ENCODE measurements at places on chromosomes 7 and 10.

GRCh38 chr10:129755621-129756020 is 208.5 kb downstream of the EBF3 start:
- DNase-seq = no peak

DNA sequence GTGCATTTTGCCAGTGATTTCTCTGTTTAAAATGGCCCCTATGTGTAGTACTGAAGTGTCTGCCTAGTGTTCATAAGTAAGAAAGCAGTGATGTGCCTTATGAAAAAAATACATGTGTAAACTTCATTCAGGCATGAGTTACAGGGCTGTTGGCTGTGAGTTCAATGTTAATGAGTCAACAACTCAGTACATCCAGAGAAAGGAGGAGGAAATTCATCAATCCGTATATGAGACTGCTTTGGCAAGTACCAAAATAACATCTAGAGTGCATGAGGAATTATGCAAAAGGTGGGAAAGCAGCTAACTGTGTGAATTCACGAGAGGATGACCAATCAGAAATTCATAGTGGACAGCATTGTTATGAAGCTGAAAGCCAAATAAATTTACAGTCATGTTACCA is 255.6 kb downstream of the ZEB1 start:
- DNase-seq = no peak

GRCh38 chr10:7035126-7035761 is 375.6 kb downstream of the SFMBT2 start:
- DNase-seq = no peak

GRCh38 chr7:112723416-112723815 is 66.8 kb downstream of the TMEM168 start:
- no peak for DNase-seq

GRCh38 chr10:130192276-130192848 is 56.2 kb downstream of the GLRX3 start:
- DNase-seq = no peak

- DNase-seq = peak; percentile 50
These were observed 131.1 kb upstream of the CDK1 start for GRCh38 chr10:60646966-60647796.

- DNase-seq = no peak
These were observed 13.9 kb downstream of the SND1 start for GRCh38 chr7:127665922-127666321.

- DNase-seq = no peak
These were observed 9.2 kb downstream of the DNA2 start for GRCh38 chr10:68462536-68462935.

- DNase-seq = peak; percentile 74
These were observed 86.0 kb upstream of the PFKP start for GRCh38 chr10:2981361-2981801.

GRCh38 chr10:8137272-8137681 is 82.8 kb downstream of the GATA3 start:
- no peak for DNase-seq

- no peak for DNase-seq
These were observed 6.6 kb upstream of the FAM3C start for GRCh38 chr7:121402701-121403100.

- no peak for DNase-seq
These were observed 239.7 kb upstream of the HABP2 start for GRCh38 chr10:113313048-113313602.

DNA sequence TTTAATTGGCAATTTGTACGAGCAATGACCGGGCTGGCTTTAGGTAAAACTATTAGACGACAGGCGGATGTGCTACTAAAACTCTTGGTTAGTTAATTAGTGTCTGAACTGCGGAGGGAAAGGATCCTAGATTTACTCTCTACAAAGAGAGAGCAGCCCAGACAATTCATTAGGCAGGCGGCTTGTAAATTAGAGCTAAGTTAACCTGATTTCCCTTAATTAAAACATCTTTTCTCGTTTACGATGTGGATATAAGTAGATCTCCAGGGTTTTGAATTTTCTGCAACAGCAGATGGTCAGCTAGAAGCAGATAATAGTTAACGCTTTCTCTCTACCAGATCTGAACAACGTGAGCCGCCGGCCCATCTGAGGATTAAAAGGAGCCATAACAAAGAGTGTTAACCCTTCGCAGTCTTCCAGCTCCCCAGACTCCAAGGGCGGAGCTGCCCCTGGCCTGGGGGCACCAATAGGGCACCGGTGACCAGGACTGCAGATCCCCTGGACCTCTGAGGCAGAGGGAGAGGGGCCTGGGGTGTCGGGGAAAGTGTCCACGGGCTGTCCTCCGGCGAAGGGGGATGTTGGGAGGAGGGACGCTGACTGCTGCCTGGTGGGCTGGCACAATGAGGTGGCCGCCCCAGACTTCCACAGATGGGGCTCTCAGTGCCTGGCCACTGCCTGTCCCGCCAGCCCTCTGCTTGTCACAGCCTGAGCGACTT is 6.3 kb upstream of the UNCX start:
- DNase-seq = no peak

DNA sequence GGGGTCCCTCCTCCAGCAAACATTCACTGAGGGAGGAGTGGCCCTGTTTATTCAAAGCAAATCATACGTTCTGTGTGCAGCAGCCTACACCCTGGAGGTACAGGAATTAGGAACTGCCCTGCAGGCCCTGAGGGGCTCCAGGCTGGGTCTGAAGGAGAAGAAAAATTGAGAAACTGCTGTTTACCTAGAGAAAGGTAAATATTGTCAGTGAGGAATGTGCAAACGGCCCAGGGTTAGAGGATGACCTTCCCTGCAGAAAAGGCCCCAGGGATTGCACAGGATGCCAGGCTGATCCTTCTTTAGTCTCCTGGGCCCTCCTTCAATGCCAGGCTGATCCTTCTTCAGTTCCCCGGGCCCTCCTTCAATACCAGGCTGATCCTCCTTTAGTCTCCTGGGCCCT is 5.7 kb downstream of the CALML5 start:
- no peak for DNase-seq

- DNase-seq = peak; percentile 57
These were observed 5.4 kb downstream of the ATP6V1F start for GRCh38 chr7:128867842-128868623.

- DNase-seq = no peak
These were observed 620 bp downstream of the ZRANB1 start for GRCh38 chr10:124942317-124943169.

DNA sequence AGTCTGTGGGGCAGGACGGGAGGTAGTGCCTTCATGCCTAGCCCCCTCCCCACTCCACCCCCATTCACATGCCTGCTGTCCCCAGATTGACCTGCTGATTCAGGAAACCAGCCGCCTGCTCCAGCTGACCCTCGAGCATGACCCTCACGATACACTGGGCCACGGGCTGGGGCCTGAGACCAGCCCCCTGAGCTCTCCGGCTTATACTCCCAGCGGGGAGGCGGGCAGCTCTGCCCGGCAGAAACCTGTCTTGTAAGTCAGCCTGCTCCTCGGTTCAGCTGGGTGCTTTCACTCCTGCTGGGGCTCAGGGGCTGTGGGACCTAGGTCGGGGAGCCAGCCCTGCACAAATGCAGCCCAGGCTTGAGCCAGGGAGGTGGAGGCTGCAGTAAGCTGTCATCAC is 22.4 kb downstream of the LIMK1 start:
- no peak for DNase-seq

GRCh38 chr10:6458814-6459213 is 121.3 kb downstream of the PRKCQ start:
- no peak for DNase-seq

DNA sequence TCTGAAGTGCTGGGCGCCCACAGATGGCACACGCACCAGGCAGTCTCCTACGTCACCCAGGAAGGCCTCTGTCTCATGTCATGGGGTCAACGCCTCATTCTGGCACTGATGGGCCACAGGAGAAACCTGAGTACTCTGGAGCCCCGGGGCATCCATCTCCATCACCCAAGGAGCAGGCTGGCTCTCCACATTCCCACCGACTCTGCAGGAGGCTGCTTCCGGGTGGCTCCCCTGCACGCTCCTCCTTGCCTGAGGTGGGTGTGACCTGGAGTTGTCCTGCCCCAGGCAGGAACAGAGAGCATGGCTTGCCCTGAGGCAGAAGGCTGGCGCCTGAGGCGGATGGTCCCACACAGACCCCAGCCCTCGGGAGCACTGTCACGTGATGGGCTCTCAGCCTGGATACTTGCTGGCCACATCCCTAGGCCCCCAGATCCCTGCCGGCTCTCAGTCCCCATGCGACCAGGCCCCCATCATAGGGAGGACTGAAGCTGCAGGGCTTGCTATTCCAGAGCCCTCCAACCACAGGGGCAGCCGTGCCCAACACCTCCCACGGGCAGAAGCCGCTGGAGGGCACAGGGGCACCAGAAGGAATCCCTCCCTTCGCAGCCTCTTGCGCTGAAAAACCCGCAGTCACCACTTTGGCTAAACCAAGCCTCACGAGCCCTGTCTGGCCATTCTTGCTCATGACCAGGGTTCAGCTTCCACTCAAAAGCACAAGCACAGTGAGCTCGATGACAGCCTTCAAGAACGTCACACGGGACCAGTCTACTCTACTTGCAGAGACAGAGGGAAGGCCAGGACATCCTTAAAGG is 80.7 kb downstream of the MAD1L1 start:
- peak; percentile 42 for DNase-seq

DNA sequence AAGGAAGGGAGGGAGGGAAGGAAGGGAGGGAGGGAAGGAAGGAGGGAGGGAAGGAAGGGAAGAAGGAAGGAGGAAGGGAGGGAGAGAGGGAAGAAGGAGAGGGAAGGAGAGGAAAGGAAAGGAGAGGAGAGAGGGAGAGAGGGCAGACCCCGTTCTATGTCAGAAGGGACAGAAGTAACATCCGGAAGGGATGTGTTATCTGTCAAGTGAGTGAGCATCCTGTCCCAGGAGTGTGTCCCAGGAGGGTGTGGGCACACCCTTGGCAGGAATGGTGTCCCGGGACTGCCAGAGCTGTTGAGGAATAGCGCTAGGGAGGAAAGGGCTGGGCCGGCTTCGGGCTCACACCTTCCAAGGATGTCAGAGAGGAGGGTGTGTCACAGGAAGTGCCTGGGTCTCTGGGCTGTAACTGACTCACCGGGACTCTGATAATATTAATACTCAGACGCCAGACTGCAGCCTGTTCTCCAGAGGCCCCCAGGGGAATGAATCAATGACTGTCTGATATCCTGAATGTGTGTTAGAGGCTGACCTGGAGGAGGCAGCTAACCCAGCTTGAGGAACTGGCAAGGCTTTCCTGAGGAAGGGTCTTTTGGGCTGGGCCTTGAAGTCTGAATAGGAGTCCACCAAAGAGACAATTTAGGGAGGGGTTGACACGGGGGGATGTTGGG is 125.6 kb upstream of the TNRC18 start:
- peak; percentile 95 for DNase-seq

DNA sequence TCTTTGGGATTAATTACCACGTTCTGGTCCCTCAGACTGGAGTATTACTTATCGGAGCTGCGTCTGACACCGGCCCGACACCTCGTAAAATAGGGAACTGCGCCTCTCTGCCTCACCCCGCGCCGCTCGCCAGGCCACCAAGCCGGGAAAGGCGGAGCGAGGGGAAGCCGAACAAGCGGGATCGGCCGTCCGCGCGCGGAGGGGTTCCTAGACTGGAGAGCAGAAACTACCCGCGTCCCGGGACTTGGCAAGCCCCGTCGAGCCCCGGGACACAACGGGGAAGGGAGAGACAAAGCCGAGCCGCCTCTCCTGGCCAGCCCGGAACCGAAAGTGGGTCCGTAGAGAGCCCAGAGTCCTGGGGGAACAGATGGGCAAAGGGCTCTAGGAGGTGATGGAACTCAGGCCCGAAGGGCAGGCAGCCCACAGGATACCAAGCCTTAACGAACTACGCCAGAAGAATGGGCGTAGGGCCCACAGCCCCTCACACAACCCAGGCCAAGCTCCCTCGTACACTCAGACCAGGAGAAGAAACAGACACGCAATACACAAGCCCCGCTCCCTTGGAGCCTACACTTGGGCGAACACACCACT is 6.5 kb downstream of the LBX1 start:
- peak; percentile 19 for DNase-seq

DNA sequence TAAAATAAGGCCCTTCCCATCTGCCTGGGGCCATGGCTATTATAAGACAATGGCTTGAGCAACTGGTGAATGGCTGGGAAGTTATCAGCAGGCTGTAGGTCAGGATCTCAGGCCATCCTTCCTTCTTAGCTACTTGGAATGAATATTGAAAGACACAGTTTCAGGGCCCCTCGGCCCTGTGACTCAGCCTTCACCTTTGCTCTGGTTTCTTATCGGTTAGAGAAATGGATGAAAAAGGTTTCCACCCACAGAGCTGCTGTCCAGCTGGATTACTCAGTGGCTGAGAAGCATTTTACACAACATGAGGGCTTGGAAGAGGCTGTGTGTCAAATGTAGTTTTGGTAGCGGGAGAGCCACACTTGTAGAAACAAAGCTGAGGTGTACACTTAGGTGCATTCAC is 9.4 kb downstream of the ACSL5 start:
- peak; percentile 76 for DNase-seq

DNA sequence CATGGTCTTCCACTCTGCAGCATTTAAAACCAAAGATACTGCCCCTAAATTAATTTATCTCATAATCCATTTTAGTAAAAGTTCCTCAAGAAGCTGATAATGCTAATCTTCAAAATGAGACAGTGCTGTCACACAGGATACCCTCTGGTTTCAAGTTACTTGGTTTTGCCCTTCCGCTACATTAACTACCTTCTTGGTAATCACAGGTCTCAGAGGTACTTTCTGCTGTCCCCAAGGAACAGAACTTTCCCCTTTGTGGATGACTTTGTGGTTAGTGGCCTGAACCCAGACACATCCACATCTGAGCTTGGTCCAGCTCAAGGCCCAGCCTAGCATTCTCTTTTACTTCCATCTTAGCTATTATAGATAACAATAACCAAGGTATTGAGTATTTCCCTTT is 88.8 kb upstream of the TMEM26 start:
- no peak for DNase-seq

GRCh38 chr7:47380325-47381133 is 201.4 kb downstream of the TNS3 start:
- no peak for DNase-seq

- DNase-seq = no peak
These were observed 466.9 kb downstream of the PTPRN2 start for GRCh38 chr7:158120716-158121115.

DNA sequence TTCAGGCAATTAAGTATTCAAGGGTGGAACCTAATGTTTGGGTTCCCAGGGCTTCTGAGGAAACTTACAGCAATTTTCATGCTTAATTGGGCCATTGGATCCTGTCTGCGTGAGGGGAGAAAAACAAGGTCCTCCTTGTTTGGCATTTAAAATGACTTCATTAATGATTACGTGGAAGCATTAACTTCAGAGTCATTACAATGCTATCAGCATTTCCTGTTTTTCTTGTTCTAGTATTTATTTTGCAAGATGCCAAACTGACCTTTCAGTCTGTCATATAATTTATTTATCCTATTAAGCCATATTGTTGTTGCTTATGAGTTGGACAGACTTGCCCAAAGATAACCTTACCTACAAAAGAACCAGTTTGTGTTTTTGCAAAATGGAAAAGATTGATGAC is 324.1 kb upstream of the LRRN3 start:
- DNase-seq = no peak

DNA sequence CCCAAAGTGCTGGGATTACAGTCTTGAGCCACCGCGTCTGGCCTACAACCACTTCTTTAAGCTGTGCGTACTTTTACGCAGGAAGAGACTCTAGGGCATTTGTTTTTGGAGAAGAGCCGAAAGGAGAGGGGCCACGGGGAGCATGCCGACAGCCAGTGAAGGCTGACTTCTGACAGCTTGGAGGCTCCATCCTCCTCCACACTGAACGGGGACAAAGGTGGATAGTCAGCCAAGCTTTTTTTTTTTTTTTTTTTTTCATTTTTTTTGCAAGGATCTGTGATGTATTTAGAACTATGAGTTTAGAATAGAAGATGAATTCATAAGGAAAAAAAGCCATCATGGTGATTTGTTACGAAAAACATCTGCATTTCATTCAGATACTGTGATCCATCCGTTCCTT is 221.7 kb downstream of the ARHGAP21 start:
- no peak for DNase-seq
